ENCODE measurements at places on chromosomes 12 and 14.

DNA sequence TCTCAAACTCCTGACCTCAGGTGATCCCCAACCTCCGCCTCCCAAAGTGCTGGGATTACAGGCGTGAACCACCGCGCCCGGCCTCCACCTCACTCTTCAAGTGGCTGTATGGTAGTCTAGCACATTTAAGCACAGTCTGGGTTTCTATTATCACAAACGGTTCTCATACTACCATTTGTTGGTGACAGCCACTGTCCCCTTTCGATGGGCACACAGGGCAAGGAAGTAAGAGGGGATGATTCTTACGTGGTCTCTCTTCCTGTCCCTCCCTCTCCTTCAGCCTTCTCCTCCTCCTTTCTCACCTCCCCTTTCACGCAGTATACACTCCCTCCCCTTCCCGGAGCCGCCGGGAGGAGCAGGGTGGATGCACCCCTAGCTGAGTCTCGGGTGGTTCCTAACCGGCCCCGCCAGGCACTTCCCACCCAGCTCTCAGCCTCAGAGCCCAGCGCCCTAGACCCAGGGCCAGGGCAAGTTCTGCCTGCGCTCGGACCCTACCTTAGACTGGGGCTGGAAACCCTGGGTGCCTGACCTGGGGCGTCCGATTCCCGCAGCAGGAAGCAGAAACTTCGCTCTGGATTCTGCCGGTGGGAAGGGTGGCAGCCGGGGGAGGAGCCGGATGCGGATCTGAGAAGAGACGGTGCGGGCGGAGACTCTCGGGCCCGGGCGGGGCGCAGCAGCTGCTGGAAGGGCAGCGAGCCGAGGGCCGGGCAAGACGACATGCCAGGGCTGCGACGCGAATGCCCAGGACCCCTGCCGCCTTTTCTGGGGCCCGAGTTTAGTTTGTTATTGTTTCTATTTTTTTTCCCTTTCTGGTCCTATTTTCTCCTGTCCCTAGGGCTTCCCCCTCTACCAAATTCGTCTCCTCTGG, at the start of gene TEP1:
Gene TEP1 (minus strand): TSS at position 626 of the 868 bp plus-strand sequence. CDS start 5,062 bp downstream, outside the sequence.
- peak; percentile 21 for DNase-seq

- DNase-seq, result peak; percentile 13
Observed at GRCh38 chr14:96038920-96039632, at the start of gene C14orf132. C14orf132 (plus strand) TSS chr14:96039362; CDS start chr14:96039501, 139 bp downstream.

GRCh38 chr14:33612197-33612505, 338.7 kb downstream of the EGLN3 start:
- no peak for DNase-seq

DNA sequence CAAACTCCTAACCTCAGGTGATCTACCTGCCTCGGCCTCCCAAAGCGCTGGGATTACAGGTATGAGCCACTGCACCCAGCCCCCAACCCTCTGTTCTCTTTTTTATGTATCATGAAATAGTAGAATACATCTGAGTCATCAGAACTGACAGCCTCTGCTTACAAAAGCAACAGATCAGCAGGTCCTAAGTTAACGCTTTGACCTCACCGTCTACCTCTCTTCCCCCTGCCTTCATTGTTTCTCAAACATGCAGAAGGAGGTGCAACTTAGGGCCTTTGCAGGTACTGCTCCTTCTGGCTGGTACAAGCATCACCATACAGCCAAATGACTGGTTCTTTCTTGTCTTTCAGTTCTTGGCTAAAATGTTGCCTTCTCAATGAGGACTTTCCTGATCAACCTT, 249.2 kb downstream of the PAWR start:
- no peak for DNase-seq

DNA sequence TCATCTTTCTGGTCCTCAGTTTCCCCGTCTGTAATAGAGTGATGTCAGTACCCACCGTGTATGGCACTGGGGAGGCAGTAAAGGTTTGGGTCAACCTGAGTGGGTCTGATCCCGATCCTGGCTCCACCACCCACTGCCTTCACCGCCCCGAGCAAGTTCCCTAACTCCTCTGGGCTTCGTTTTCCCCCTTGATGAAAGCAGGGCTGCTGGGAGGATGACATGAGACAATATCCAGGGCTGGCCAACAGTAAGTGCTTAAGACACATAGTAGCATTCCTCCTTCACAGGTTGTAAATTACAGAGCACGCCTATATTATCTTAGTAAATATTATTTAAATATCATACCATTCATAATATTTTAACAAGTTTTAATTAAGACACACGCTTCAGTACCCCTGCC, 595 bp downstream of the PLEK2 start:
- DNase-seq, result no peak

GRCh38 chr14:104316121-104316722, 177.8 kb downstream of the KIF26A start:
- no peak for DNase-seq

DNA sequence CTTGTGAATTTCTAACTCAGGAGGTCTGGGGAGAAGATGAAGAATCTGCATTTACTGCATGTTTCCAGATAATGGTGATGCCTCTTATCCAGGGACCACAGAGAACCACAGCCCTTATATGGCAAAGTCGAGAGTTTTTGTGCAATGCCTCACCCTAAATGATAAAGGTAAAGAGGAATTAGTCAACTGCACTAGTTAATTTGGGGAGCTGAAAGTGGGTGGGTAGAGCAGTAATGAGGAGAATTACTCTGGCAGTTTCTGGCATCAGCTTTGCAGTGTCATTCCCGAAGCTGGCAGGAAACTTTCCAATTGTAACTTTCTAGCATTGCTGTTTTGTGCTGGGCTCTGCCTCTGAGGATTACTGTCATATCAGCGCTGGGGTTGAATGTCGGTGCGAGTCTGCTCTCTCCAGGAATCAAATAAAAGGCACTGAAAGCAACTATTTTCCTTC, 10.3 kb downstream of the EGLN3 start:
- DNase-seq, result no peak

- no peak for DNase-seq
Observed at GRCh38 chr12:32051511-32052211, 55.0 kb upstream of the BICD1 start.

DNA sequence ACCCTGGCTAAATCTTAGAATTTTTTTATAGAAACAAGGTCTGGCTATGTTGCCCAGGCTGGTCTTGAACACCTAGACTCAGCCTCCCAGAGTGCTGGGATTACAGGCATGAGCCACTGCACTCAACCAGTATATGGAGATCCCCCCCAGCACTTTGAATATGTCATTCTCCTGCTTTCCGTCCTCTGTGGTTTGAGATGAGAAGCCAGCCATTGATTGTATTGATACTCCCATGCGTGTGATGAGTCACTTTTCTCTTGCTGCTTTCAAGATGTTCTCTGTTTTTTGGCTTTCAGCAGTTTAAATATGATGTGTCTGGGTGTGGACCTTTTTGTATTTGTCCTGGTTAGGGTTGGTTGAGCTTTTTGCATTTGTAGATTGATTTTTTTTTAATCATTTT, 75.2 kb upstream of the DNM1L start:
- DNase-seq, result no peak

GRCh38 chr12:62848418-62848817, 86.5 kb downstream of the PPM1H start:
- no peak for DNase-seq

GRCh38 chr12:26608706-26609105, 224.3 kb downstream of the ITPR2 start:
- no peak for DNase-seq

DNA sequence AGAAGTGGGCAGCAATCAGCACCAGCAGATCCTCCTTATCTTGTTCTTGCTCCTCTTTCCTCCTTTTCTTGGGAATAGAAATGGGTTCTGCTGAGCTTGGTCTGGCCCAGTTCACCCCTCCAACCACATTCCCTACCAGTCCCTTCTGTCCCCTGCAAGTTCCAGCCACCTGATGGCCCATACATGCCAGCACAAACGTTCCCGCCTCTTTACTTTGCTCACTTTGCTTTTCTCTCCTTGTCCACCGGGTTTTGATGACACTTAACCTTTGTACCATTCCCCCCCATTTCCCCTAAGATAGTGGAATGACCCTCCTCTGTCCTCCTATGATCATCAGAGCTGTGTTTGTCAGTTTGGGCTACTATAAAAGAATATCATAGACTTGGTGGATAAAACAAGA, 23.4 kb upstream of the EML1 start:
- DNase-seq, result no peak
